ENCODE measurements at places on chromosomes 2 and 18.

DNA sequence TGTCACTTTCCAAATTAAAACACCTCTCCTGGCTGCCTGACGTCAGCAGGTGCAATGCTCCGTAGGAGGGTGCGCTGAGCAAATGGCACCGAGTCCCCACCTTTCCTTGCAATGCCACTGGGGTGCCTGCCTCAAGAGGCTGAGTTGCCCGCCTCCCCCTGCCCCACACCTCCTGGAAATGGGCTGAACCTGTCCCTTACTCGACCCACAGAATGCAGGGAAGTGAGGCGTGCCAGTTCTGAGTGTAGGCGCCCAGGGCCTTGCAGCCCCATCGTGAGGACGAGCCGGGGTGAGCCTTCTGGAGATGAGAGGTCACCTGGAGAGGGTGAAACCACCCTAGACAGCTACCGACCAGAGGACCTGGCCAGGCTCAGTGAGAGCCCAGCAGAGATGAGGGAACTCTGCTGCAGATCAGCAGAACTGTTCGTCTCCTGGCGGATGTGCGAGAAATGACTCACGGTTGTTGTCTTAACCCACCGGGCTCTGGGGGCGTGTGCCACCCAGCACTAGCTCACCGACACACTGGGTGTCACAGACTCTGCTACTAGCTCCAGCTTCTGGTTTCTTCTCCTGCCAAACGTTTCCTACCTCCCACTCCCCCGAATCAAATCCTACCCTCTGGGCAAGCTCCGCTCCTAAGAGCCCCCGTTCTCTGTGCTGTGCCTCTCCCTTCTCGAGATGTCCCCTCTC is 168.7 kb upstream of the HDAC4 start:
- no peak for DNase-seq

- no peak for DNase-seq
Observed at GRCh38 chr2:135212757-135213156, 160.7 kb downstream of the RAB3GAP1 start.

- DNase-seq: no peak
Observed at GRCh38 chr18:60120231-60120750, 220.5 kb downstream of the PMAIP1 start.

GRCh38 chr2:74051504-74051903 is 66.8 kb downstream of the TET3 start:
- no peak for DNase-seq

- DNase-seq: no peak
Observed at GRCh38 chr2:141015341-141016047, 1115.3 kb downstream of the LRP1B start.

DNA sequence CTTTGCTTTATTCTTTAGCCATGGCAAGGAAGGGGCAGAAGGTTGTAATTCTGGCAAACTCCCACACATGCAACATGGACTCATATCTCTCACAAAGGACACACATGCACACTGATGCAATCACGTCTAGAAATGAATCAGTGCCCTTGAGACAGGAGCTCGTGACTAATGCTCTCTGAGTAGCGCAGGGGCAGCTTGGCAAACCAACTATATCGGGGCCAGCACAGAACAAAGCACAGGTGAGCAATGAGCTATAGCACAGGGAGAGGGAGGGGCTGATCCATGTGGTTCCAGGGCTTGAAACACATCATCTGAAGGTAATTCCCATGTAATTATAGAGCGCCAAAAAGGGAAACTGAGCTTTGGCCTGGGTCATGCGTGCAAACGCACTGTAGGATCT is 165.2 kb upstream of the KLF7 start:
- DNase-seq: peak; percentile 73

DNA sequence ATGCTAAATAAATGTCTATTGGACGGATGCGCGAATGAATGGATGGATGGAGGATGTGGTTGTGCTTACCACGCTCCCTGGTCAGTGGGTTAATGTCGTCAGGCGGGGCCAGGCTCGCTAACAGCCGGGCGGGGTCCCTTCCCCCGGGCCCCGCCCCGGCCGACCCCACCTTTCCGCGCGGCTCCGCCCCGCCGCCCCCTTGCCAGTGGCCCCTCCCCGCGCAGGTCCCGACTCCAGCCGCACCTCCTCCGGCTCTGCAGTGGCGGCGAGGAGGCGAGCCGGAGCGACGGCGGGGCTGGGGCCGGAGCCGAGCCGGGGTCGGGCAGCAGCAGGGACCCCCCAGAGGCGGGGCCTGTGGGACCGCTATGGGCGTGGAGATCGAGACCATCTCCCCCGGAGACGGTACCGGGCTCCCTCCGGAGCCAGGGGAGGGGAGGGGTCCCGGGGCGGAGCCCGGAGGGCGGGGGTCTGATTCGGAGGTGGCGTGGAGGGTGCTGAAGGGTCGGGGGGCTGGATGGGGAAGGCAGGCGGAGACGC is at the start of gene FKBP1B:
TSS of gene FKBP1B (plus strand) at position 257 of the 537 bp plus-strand sequence. CDS start at position 366, 109 bp downstream.
- DNase-seq: peak; percentile 78

GRCh38 chr2:166127217-166128155 is at the start of gene SCN1A:
Gene SCN1A, minus strand, starts transcription at chr2:166128020. Its CDS starts 54,399 bp downstream, at chr2:166073621.
- DNase-seq: peak; percentile 9

DNA sequence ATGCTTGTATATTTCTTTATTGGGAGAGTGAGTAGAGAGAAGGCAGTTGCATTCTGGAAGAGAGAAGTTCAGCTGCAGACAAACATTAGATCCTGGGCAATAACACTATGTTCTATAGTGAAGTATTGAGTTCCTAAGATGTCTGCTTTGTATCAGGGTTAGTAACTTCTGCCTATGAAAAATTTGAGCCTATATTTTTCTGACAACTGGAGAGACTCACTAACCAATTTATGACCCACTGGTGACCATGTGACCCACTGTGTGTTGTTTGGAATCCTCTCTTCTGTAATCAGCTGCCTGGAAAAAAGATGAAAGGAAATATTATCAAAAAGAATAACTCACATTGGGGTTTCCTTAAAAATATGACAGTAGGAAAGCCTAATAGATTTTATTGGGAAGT is 35.3 kb downstream of the DPP4 start:
- no peak for DNase-seq

- no peak for DNase-seq
Observed at GRCh38 chr2:219562049-219563020, 9.0 kb downstream of the OBSL1 start.
